ENCODE measurements at places on chromosomes 7 and 10.

DNA sequence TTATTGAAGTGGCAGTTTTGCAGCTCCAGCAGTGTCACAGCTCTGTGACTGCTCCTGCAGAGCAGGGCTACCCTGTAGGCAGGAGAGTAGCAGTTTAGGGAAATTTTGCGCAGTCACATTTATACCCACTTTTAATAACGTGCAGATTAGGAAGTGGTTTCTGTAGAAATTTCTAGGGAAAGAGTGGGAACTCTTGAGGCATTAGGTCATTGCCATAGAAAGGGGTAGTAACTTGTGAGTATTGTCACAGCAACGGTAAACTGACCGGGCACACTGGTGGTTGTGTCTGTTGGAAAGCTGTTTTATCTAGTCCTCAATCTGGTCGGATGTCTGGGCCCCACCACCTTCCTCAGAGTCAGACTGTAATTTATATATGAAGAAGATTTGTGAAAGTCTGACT lies 51.9 kb downstream of the CDC14C start:
- DNase-seq = no peak

DNA sequence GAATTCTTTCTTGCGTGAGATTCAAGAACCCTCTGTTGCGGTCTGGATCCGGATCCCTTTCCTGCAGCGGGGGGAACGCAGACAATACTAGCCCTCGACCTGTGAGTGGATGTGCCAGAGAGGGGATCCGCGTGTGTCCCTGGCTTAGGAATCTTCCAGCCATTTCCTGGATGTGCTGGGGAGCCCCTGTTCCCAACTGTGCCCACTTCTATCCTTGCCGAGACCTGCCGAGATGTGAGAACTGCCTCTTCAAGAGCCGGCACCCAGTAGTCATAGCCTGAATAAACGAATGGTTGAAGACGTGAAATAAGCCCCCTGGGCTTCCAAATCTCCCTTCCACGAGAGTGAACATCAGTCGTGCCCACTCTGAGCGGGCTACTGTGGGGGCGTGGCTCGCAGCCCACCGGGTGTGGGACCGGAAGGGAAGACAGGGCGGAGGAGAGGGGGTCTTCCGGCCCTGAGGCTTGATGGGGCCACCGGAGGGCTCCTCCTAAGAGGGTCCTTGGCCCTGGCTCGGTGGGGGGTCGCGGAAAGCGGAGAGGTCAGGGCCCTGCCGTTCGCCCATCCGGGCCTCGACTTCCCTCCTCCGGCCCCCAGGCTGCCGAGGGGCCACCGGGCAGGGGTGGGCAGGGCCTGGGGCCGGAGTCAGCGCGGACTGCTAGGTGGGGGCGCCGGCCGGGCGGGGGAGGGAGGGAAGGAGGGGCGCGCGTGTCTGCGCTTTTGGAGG lies 1.3 kb upstream of the CCDC136 start:
- DNase-seq = no peak

- DNase-seq = no peak
Measured at GRCh38 chr7:3559278-3559677, 258.2 kb downstream of the SDK1 start.

DNA sequence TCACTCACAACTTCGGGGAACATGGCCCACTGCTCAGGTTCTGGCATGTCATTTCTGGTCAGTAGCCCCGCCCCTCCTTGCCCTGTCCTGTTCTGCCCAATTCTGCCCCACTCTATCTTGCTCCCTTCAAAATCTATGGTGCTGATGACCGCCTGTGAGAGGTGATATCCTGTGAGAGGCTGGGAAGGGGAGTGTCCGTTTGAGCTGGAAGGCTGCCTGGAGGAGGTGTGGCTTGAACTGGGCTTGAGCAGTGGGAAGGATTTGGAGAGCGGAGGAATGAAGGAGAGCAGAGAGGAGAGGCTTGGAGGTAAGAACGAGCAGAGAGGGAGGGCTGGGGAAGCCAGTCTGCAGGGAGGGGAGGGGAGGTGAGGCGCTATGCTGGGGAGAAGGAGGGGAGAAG lies 145.3 kb downstream of the RPS24 start:
- no peak for DNase-seq

DNA sequence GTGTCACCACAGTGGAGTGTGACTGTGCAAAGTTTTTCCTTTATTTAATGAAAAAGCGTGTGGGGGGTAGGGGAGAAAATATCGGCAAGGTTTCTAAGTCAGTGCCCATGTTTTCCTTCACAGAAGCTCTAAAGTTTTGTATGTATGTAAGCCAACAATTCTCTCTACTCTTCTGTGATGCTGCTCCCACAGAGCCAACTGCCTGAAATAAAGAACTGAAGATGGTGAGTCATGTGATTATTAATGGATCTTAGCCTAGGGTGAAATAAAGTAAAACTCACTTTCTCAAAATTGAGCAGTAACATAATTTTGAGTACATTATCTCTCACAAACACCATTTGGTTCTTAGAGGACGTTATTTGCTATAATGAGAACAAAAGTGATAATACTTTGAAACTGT lies 143.7 kb downstream of the ELMO1 start:
- no peak for DNase-seq

DNA sequence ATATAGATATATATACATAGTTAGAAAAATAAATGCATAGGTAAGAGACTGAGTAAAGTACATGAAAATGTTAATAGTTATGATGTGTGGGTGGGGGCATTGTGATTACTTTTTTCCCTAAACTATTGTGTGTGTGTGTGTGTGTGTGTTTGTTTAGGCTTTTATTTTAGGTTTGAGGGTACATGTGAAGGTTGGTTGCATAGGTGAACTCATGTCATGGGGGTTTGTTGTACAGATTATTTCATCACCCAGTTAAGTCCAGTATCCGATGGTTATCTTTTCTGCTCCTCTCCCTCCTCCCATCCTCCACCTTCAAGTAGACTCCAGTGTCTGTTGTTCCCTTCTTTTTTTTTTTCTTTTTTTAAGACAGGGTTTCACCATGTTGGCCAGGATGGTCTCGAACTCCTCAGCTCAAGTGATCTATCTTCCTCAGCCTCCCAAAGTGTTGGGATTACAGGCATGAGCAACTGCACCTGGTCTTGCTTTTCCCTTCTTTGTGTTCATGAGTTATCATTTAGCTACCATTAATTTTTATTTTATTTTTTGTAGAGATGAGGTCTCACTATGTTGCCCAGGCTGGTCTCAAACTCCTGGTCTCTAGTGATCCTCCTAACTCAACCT lies 1.9 kb upstream of the RUFY2 start:
- DNase-seq = no peak

GRCh38 chr7:108094933-108095710 lies 35.0 kb downstream of the LAMB4 start:
- no peak for DNase-seq

GRCh38 chr10:101848894-101849351 lies 5.3 kb upstream of the KCNIP2 start:
- DNase-seq = no peak

DNA sequence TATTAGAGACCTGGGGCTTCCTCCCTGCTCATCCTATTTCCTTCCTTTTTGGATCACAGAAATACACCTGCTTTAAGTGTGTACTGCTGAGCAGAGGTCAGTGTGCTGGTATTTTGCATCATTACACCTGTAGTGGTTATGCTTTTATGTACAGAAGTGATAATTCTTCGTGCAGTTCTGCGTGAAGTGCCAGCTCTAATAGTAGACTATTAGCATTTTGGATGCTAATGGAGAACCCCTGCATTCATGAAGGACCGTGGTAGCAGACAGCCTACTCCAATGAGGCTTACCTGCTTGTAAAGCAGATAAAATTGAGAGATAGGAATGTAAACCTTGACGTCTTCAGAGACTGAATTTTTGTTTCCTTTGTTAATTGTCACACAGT lies 114.3 kb downstream of the CDK14 start:
- no peak for DNase-seq

GRCh38 chr7:87517136-87517815 lies 41.8 kb upstream of the ABCB4 start:
- DNase-seq = no peak

DNA sequence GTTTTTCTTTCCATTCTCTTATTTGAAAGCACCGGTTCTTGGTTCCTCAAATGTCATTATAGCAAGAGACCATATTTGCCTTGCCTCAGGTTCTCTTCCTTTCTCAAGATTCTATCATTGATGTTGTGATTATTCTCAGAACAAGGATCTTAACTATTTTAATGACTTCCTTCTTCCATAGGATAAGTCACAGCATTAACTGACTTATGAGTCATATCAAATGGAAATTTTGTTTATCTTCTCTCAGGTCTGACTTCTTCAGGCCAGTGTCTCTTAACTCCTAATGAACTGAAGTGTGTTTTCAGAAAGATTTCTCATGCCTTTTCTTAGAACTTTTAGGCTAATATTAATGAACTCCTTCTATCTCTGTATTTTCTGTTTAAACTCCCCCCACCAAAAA lies 794.6 kb upstream of the LRRN3 start:
- DNase-seq = no peak

DNA sequence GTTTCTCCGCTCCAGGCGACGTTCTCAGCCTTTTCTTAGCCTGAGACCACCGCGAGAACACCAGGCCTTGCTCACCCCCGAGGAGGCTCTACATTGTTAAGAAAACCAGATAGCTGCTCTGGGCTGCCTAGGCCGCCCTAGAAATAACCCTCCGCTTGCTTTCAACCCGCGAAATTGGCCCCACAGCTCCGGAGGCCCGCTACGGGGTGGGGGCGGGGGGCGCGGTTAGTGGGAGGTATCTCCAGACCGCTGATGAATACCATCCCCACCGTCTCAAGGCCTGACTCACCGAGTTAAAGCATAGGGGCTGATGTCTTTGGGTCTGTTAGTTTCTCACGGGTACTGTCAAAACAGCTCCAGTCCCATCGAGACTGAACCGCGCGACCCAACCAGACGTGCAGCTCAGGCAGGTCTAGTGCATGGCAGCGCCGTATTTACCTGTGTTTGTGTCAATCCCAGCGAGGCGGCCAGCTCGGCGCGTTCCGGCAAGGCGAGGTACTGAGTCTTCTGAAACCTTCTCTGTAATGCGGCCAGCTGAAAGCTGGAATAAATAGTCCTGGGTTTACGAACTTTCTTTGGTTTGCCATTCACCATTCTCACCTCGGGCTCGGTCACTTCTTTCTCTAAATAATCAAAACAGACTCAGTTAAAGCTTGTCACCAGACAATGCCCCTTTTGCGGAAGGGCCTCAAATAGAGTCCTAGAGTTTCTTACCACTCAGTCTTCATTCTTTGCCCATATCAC lies 2.7 kb downstream of the DLX5 start:
- no peak for DNase-seq

DNA sequence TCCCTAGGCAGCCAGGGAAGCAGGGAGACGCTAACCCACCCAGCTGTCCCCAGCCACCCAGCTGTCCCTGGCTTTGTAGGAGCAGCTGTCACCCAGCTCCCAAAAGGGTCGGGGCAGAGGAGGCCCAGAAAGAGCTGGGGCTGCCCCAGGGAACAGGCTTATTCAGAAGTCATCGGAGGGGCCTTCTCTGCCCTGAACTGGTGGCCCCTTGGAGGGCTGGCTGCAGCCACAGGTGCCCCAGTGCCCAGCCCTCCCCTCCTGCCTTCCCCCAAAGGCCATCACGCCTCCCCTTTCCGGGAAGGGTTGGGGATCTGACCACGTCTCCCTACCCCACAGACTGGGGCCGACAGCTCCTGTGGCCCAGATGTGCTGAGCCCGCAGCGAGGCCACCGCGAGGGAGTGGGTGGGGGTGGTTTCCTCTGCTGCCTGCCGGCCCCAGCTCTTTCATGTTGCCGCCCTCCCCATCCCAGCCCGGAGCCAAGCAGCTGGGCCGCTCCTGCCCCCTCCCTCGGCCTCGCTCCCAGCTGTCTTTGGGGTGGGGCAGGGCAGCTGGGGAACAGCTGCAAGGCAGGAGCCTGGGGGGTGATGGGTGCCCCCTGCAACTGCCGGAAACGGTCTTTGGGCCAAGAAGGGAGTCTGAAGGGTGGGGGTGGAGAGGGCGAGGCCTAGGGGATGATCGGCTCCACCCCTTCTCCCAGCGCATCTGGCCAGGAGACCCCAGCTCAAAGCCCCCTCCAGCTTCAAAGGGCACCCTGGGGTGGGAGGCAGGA lies 16.8 kb downstream of the TRIM8 start:
- peak; percentile 38 for DNase-seq

GRCh38 chr7:92793656-92794205 lies 42.6 kb downstream of the CDK6 start:
- no peak for DNase-seq

DNA sequence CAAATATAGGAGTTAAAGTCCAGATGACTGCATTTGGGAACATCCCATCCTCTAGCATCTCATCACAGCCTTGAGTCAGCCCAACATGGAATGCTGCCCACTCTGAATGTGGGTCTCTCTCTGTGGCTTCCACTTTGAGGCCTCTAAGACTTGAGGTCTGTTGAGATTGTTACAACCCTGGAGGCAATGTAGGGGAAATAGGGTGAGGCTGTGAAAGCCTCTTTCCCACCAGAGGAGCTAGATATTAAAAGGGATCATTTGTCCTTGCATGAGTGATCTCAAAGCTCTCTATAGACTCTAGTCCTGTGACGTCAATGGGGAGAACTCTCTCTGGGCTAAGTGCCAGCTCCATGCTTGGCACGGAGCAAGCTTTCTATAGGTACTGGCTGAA lies 6.4 kb upstream of the GOLGA7B start:
- no peak for DNase-seq

DNA sequence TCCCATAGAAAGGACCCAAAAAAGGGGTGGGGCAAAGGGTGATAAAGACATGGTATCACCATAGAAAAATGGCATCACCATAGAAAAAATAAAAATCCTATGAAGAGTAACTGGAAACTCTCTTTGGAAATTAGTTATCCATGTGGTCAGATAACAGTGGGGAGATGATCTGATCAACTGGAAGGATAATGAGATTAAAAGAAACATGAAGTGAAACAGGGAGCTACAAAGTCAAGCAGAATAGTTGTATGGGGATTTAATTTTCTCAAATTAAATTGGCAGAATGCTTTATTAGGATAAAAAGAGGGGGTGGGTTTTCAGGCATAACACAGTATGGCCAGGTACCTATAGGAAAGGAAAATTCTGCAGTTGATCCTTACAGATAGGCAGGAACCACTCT lies 111.2 kb downstream of the WNT2 start:
- no peak for DNase-seq

GRCh38 chr7:144842377-144842851 lies 6.6 kb upstream of the TPK1 start:
- DNase-seq = no peak

DNA sequence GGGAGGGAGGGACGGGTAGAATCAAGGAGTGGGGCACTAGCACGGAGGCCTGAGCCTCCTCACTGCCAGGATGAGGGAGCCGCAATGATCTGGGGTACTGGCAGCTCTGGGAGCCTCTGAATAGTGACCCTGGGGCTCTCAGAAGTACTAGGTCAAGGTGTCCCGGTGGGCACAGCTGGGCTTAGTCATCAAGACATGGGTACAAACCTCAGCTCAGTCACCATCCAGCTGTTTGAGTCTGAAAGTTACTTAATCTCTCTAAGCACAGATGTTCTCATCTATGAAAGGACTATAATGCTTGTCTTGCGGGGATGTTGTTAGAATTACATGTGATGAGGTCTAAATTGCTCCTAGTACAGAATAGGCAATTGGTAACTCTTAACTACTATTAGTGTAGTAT lies 276.8 kb downstream of the KCNMA1 start:
- no peak for DNase-seq

Measured in activated T-cell treated with anti-CD3 and anti-CD28 coated beads, Interleukin-2, amount 50 U/mL, for 4 hours (primary cell).